ENCODE measurements at places on chromosomes 16 and 17.

DNA sequence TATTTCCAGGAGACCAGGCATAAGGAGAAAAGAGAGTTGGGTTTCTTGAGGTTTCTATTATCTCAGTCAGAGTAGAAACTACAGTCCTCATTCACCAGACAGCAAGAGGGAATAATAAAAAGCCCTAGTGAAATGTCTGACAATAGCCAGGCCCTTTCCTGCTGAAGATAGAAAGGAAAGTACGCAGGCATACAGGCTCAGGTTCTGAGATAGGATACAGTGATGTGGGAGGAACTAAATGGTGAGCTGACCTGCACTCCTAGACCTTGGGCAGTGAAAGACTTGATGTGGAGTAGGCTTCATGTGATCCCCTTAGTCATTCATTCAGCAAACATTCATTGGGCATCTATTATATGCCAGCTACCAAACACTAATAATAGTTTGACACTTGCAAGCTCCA lies 14.9 kb downstream of the ZNF821 start:
- DNase-seq = no peak

GRCh38 chr17:63950940-63951907 lies 19.1 kb upstream of the CD79B start:
- no peak for DNase-seq

GRCh38 chr17:17141860-17142552 lies 64.1 kb downstream of the PLD6 start:
- DNase-seq = peak; percentile 34

GRCh38 chr16:27791404-27791719 lies 241.4 kb downstream of the KATNIP start:
- DNase-seq = no peak

- DNase-seq = no peak
Measured at GRCh38 chr16:20866145-20866772, 33.9 kb downstream of the DCUN1D3 start.

GRCh38 chr16:72743011-72743761 lies 304.7 kb downstream of the ZFHX3 start:
- no peak for DNase-seq

DNA sequence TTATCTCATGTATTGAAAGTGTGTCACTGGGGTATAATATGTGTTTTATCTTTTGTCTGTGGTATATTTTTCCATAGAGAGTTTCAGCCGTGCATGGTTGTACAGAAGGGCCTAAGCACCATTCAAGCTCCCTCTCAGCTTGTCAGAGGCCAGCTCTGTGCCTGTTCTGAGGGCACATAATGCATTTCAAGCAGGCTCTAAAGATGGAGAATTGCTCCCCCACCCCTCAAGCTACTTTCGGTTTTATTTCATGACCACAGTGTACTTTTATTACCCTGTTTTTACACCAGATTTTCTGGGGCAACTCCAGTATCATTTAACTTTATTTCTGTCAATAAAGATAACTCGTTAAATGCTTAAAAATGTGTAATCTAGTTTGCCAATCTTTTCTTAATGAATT lies 131.7 kb downstream of the SHISA6 start:
- DNase-seq = no peak

GRCh38 chr16:68368301-68368888 lies 57.6 kb downstream of the PRMT7 start:
- DNase-seq = no peak

- DNase-seq = no peak
Measured at GRCh38 chr16:67399218-67399733, 6.0 kb upstream of the TPPP3 start.

DNA sequence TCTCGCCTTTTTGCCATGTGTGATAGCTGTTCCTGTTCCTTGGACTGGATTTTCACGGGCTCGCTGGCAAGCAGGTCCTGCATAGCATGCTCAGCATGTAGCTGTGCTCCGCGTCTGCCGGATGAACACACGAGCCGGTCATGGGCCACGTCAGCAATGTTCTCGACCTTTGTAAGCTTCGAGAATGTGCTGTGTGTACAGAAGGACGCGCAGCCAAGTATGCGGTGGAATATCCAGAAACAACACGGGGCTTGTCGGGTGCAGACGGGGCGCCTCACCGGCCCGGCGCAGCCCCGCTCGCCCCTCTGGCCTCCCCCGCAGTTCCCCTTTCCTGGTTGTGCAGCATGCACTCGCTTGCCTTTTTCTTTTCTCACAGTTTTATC lies 42.2 kb downstream of the RPTOR start:
- DNase-seq = no peak

DNA sequence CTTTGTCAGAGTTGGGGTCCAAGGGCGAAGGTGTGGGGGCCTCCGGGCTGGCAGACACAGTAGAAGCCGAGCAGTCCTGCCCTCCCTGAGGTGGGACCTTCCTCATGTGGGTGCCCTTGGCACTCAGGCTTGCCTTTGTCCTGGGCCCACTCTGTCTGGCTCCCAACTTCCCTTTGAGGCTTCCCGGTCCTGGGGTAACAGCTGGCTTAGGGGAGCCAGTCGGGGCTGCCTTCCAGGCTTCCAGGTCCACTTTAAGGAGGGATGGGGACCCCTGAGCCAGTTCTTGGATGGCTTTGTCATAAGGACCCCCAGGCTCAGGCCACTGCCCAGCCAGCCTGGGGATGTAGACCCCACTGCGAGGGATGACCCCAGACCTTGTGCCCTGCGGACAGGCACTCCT lies 7.8 kb downstream of the GAS2L2 start:
- DNase-seq = no peak

- no peak for DNase-seq
Measured at GRCh38 chr17:39716879-39717536, 13.3 kb downstream of the MIEN1 start.

- no peak for DNase-seq
Measured at GRCh38 chr16:57305159-57305811, 20.8 kb upstream of the PLLP start.

DNA sequence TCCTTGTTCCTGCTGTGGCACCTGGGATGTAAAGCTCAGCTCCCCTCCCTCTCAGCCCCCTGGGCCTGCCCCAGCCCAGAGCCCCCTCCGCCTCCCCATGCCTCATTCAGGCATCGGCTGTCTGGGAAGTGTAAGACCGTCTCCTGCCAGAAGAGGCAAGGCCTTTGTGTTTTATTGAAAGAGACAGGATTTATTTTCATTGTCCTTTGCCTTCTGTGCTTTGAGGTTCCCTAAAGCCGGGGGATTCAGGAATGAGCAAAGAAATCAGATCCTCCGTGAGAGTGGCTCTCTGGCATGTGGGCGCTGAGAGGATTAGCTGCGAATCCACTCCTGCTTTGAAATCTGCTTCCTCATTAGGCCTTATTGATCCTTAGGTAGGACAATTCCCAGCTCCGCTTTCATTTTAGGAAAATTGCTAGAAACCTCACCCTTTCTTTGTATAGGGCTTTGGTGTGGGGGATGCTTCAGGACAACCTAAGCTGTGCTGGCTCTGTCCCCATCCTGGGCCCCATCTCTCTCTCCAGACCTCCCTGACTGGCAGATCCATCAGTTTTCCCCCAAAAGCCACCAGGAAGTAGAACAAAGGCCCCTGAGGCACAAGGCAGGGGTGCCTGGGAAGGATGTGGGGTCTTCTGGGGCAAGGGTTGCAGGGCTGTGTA lies 211.5 kb upstream of the TNRC6C start:
- no peak for DNase-seq

DNA sequence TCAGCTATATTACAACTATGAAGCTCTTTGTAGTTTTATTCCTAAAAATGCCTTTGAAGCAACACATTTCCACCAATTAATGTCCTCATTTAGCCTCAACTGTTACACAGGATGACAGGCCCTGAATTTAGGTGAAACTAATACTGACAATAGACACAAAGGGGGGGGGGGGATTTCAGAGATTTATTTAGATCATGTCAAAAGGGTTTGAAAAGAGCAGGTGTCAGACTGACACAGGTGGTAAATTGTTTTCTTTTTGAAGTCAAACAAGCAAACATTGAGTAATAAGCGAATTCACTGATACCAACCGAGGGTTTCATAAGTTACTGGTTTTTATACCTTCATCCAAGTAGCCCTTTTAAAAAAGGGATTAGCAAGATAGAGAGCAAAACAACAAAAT lies 40.8 kb downstream of the KANSL1 start:
- no peak for DNase-seq

GRCh38 chr16:86343796-86344585 lies 166.3 kb upstream of the FOXF1 start:
- DNase-seq = no peak

GRCh38 chr16:6548507-6548906 lies 784.1 kb upstream of the RBFOX1 start:
- no peak for DNase-seq

- DNase-seq = no peak
Measured at GRCh38 chr17:40945414-40945813, 8.0 kb upstream of the KRT23 start.

GRCh38 chr17:77470800-77471733 lies 330.3 kb downstream of the SEC14L1 start:
- DNase-seq = no peak

GRCh38 chr17:80931421-80932265 lies 60.0 kb upstream of the CHMP6 start:
- DNase-seq = no peak

DNA sequence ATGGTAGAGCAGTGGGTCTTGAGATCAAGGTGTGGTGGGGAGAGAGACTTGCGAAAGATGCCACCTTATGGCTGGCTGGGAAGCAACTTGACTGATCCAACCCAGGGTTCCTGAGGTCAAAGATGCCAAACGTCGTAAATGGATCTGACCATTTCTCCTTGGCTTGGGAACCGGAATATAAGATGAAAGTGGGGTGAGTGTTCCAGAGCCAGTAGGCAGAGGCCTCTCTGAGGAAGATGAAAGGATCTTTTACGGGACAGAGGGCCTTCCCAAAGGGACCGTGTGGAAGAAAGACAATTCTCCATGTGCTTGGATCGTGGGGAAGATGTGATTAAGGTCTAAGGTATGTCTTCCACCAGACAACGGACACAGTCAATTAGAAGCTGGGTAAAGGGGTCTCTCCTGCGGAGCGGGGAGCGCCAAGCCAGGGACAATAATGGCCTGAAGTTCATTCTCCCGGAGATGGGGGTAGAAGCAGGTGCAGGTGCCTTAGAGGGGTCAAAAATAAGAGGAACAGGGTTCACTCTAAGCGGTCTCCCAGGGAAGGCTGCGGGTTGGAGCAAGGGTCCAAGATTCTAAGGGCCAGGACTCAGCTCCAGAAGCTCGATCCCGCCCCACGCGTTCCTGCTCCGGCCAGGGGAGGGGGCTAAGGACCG lies 800 bp downstream of the FXR2 start:
- no peak for DNase-seq

DNA sequence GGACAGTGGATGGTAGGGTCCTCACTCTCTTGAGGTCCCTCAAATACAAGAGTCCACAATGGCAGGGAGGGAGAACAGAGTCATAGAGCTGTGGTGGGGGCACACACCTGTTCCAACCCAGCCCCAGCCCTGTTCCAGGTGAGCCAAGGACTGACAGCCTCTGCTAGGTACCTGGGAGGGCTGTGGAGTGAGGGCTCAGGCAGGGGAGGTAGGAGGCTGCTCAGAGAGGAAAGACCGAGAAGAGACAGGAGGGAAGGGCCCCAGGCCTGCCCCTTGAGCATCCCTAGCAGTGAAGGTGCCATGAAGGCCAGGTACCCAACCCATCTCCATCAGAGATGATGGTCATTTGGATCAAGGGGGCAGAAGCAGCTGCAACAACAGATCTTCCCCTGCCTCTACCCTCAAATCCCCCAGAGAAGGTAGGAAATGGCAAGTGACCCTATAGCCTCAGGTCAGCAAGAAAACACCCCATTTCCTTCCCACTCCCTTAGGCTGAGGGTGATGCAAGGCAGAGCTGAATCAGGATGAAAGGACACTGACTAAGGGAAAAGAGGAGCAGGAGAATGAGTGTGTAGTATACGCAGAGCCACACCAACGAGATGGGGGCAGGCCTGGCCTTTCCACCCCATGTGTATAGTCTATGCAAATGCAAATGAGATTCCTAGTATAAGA lies 28.6 kb downstream of the CD300LG start:
- DNase-seq = no peak

DNA sequence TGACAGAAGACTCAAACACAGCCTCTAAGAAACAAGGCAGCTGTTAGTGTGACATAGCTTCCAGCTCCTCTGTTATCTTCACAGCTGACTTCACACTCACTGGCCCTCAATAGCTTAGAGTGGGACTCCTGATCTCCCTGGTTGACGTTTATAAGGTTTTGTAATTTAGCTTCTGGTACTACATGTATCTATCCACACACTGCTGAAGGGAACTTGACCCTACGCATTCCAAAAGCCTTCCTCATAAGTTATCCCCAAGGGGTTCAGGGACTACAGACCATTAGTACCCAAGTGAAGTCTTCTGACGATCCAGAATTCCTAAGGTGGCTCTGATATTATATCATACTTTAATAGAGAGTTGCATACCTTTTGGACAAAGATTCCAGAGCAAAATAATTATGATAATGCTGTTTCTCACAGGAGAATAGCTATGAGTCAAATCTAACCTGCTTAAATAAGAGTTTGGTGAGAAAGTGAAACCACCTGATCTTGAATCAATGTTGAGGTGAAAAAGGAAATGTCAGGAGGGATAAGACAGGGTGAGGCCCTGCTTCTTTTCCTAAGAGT lies 14.5 kb downstream of the ACACA start:
- no peak for DNase-seq

- no peak for DNase-seq
Measured at GRCh38 chr17:43384476-43384862, 14.3 kb upstream of the ARL4D start.

GRCh38 chr17:4678448-4679026 lies 25.4 kb downstream of the PELP1 start:
- no peak for DNase-seq
